CD4-positive, alpha-beta T cell treated with Interleukin-6 for 4 hours (primary cell): ENCODE measurements at places on chromosomes 2 and 18.

DNA sequence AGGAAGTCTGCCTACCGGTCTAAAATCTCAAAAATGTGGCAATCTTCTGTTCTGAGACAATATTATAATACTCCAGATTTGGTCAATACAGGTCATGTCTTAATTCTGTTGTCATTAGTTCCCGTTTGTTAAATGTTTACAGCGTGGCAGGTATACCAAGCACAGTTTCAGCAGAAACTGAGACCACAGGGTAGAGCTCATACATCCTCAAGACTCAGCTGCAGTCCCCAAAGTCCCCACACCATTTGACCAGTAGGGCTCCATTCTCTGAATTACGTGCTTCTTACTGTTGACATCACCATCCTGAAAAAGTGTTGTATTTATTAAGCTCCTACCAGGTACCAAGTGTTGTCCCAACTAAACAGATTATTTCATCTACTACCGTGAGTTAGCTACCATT, 157.1 kb downstream of the MC4R start:
- DNase-seq = no peak

DNA sequence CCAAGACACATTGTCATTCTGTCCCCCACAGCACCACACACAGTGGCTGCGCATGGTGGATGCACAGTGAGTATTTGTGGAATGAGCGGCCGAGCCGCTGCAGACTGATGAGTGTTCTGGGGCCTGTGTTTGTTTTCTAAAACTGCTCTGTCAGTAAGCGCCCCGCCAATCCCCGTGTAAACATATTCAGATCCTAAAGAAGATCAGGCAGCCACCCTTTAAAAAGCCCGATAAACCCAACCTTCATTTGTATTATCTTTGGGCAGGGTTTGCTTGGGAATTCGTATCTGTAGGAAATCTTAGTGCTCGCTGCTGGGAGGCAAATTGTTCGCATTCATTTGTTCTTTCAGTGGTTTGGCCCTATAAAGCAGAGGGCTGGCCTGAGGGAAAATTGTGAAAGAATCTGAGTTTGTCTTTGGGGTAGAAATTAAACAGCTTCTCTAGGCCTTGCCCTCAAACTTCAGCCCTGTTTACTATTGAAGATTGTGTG, 68.6 kb downstream of the TGOLN2 start:
- no peak for DNase-seq

DNA sequence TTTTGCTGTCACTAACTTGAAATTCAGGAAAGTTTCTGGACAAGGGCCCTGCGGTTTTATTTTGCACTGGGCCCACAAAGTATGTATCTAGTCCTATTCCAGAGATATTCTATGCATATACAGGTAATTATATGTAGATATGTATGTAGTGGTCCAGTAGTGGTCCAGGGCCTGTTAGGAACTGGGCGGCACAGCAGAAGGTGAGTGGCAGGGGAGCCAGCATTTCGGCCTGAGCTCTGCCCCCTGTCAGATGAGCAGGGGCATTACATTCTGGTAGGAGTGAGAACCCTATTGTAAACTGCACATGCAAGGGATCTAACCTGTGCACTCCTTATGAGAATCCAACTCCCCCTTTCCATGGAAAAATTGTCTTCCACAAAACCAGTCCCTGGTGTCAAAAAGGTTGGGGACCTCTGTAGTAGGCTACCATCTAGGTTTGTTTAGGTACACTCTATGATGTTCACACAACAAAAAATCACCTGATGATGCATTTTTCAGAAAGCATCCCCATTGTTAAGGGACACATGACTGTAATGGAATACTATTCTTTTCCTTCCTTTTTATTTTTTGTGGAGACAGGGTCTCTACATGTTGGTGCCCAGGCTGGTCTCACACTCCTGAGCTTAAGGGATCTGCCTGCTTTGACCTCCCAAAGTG, 2.8 kb upstream of the PPP4R3B start:
- DNase-seq = peak; percentile 16

DNA sequence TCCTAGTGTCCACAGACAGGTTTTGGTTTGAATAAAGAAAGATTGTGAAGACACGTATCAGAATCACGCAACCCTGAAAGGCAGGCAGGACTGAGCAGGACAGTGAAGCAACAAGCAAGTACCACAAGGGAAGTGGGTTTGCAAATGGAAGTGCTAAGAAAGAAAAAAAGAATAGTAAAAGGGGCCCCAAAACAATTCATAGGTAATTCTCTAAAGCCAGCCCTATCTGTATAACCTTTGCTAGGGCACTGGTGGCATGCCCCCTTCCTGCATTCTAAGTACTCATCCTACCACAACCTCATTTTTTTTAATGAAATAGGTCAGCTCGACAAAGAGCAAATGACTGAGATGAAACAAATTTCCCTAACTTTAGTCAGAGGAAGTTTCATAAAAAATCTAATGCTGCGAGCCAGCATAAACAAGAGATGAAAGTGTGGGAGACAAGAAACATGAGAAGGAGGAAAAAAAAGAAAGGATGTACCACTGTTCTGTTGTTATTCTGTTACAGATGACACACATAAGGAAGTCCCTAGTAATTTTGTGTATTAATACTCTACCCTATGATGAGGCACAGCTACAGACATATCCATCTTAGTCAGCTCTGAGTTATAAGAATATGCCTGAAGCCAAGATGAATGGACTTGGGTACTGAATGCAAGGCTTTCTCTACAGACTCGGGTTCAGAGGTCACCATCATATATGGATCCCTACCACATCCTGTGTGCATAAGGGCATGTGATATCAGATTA, 32.2 kb downstream of the IKZF2 start:
- DNase-seq = peak; percentile 21

- DNase-seq = no peak
Observed at GRCh38 chr18:77268456-77268855, 18.8 kb downstream of the GALR1 start.

DNA sequence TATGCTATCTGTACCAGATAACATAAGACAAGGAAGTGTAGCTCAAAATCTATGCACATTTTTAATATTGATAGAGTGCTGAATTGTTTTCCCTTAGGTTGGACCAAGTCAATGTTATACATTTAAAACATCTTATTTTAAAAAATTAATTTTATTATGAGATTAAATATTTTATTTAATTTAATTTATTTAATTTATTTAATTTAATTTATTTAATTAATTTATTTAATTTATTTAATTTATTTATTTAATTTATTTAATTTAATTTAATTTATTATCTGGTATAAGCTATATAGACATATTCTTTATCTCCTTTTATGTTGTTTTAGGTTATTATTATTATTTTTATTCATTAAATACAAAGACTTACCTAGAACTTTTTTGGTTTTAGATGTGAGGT, 551.7 kb upstream of the LRRTM1 start:
- no peak for DNase-seq

DNA sequence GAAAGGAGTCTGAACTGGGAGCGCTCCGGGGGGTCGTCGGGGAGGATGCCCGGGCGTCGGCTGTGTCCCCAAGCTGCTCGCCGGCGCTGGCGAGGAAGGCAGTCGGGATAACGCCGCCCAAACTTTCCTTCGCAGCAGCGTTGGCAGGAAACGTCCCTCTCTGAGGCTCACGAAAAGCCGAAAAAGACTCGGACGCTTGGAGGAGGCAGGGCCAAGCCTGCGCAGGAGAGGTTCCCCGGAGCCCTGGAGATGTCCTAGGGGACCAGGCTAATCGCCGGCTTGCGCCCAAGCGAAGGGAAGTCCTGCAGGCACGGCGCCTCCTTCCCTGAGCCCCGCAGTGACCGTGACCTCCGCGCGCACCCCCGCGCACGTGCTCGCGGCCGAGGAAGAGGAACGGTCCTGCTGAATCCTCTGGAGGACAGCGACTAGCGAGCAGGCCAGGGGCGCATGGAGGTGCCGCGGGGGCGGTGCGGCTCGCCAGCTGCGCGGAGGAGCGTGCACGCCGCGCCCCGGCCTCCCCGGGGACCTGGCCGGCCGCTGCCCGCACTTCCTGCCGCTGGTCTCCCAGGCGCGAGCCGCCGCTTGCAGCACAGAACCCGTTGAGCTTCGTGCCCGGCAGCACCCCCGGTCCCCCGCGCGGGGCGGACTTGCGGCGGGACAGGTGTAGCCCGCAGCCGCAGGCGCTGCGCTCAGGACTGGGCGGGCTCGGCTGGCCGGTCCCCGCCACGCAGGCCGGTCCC, at the start of gene SH3RF3:
Gene SH3RF3 (plus strand): TSS at position 590 of the 740 bp plus-strand sequence.
- peak; percentile 47 for DNase-seq

- DNase-seq = no peak
Observed at GRCh38 chr18:51988277-51988676, 351.7 kb upstream of the DCC start.

- no peak for DNase-seq
Observed at GRCh38 chr18:55524353-55525073, 63.5 kb downstream of the TCF4 start.

DNA sequence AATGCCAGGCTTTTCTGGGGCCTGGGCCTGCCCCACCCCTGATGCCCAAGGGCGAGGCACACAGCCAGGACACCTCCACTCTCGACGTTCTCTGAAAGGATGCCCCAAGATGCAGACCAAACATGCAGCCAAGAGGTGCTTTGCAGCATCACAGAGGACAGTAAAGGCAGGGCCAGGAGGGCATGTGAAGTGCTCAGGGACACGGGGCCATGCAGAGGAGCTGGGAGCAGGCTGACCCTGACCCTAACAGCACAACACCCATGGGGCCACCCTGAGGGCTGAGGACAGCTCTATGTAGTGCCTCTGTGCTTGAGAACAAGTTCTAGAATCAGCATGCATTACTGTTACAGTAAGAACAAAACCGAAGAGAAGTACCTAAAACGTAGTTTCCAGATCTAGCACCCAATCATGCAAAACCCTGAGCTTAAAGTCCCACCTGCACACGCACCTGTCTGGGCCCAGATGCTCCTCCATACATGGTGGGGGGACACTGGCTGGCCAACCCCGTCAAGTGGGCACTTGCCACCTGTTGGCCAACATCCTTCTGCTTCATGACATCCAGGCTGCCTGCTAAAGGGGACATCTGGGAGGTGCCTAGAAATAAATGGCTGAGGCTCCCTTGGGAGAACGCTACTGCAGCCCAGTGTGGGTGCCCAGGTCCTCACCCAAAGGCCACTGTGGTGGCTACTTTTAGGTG, 15.4 kb downstream of the HS6ST1 start:
- no peak for DNase-seq

GRCh38 chr2:154130821-154131220, 259.1 kb downstream of the GALNT13 start:
- no peak for DNase-seq

DNA sequence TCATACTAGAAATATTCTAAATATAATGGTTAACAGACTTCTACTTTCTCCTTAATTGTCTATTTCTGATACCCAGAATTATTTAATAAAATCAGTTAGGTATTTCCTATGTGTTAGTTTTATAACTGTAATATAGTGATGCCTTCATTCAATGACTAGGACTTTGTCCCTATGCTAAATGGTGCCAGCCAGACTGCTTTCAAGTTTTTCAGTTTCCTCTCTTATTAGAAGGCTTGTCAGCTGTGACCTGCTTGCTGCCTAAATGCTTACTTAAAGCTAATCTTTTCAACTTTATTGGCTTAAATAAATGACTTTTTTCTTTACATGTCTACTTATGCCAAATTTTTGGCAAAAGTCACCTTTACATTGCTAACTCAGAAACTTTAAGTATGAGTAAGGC, 30.7 kb downstream of the BAZ2B start:
- DNase-seq = no peak

DNA sequence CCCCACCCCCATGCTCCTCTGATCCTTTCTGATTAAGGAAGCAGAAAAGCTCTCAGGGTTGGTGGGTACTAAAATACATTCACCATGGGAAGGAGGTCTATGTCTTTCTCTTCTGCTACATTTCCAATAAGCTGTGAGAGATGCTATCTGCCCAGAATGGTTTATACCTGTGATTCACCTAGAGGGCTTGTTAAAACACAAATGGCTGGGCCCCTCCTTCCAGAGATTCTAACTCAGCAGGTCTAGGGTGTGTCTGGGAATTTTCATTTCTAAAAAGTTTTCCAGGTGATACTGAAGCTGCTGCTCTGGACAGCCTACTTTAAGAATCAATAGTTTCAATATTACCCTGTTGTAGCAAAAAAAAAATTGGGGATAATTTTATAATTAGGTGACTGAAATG, 772.2 kb upstream of the ZEB2 start:
- no peak for DNase-seq

DNA sequence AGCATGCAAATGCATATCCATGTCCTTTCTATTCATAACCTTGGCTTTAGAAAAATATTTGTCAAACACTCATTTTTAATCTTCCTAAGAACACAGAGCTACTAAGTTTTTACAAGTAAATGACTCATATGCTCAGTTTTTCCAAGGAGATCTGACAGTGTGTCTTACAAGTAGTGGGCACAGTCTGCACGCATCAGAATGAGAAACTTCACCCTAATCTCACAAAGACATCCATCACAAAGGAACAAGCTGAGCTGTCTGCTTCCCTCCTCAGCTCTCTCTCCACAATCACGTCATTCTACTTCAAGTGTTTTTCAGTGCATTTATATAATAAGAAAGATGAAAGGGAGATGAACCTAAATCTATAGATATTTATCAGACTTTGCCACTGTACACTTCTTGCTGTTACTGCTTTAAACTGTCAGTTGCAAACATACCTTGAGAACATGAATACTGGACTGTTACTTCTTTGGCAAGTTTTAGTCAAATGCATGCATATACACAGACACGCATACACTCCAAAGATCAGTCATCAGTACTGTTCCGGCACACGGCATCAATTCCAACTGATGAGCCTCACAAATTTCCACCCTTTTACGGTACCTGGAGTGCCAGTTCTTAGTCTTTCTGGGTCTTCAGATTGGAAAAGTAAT, 75.7 kb downstream of the RBMS1 start:
- DNase-seq = peak; percentile 51

DNA sequence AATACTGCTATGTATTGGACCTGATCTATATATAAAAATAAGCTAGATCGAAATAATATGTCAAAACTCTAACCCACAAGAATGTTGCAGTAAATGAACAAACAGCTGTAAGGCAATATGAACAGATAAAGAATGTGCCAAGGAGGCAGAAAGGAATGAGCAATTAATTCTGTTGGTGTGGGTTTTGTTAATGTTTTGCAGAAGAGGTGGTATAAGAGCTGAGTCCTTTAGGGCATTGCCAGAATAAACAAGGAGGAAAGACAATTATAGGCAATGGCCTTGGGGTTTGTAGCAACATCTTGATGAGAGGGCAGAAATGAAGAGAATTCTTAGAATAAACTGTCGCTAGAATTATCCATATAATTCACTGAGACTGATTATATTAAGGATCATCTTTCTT, 240.9 kb upstream of the GULP1 start:
- no peak for DNase-seq

DNA sequence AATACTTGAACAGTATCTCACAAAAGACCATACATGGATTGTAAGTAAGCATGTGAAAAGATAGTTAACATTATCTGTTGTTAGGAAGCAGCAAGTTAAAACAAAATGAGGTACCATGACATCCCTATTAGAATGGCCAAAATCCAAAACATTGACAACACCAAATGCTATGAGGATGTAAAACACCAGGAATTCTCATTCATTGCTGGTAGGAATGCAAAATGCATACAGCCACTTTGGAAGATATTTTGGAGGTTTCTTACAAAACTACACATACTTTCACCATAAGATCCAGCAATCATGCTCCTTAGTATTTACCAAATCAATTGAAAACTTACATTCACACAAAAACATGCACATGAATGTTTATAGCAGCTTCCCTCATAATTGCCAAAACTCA, 30.9 kb upstream of the ICOS start:
- no peak for DNase-seq

GRCh38 chr2:39059366-39059952, 61.4 kb downstream of the SOS1 start:
- DNase-seq = no peak
